ENCODE measurements at places on chromosomes 1 and 21.
A peak's percentile ranks its signal among the peaks of the same experiment; 100 is the strongest.

- DNase-seq, result no peak
These were observed 11.8 kb downstream of the LAPTM5 start for GRCh38 chr1:30745834-30746208.

- DNase-seq, result no peak
These were observed 36.7 kb upstream of the COP1 start for GRCh38 chr1:176243746-176244145.

- DNase-seq, result peak; percentile 13
These were observed 31.8 kb upstream of the JUN start for GRCh38 chr1:58815686-58816071.

- no peak for DNase-seq
These were observed 91.7 kb downstream of the LIPI start for GRCh38 chr21:14119038-14119437.

DNA sequence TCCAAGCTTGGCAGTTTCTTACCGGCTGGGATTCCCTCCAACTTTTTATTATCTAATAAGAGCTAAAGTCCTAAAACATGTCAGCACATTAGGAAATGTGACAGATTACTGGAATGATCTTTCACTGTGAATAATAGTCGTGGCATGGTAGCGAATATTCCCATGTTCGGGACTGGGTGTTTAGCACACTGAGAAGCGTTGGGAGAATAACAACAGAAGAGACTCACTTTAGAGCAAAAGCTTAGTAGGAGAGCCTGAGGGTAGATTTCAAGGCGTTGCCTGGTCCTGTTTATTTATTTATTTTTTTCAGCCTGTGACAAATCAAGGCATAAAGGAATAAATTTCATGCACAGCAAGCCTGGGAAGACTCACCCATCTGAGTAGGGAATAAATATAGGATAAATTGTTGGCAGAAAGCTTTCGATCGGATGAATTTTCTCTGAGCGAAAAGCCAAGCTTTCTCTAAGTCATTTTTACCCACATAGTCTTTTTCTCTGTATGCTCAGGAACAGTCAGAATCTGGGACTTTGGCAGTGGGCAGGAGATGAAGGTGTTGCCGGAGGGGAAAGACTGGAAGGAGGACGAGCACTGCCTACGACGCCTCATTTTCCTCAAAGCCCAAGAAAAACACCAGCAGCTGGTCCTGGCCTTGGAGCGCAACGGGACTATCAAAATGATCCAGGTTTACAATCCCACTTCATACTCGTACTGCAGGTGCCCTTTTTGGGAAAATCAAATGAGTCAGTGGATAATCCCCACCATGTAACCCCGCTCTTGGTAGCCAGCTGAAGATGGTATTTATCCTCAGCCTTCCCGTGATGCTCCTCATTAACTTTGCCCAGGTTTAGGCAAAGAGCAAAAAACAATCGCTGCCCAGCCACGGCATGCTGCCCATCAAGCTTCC is 97.2 kb downstream of the WDR64 start:
- DNase-seq, result no peak

DNA sequence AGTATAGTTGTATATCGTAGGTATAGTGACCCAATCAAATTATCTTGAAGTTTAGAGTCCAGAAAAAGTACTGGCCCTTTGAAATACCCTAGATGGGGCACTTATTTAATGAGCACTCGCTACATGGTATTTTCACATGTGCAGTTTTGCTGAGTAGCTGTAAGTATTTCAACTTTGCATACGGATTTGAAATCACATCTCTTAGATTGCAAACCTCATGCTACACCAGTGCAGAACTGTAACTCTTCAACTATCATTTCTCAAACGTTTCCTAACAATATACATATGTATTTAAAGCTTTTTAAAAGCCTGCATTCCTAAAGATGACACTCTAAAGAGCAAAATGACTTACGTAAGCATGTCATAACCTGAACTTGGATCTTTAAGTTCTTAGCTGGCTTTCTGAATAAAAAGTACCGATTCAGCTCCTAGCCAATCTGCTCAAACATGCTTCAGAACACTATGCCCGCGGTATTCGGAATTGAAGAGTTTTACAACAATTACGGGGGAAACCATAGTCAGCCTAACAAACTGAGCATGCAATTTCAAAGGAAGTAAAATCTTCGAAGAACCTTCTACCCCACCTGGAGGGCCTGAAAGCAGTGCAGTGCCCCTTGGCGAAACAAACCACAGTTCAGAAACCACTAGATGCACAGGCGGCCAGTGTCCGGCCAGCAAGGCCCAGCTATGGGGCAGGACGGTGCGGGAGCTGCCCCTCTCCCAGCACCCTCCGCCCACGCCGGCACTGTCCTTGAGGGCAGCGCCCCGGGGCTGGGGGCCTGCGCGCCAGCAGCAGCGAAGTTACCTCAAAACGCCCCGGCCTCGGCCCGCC is 863 bp downstream of the FH start:
- DNase-seq, result peak; percentile 18

- DNase-seq, result no peak
These were observed 703 bp downstream of the ERI3 start for GRCh38 chr1:44354268-44354839.

All from CD4-positive, alpha-beta T cell treated with Interleukin-10 for 1 hour (primary cell).